ENCODE measurements at places on chromosomes 2 and 18. TPM values are rescaled to one million over a fixed set of nuclear protein-coding genes. Genes with fewer than 3 reads are reported as not detected.

CTNNA2 gene
- total RNA-seq, result not detected

DNA sequence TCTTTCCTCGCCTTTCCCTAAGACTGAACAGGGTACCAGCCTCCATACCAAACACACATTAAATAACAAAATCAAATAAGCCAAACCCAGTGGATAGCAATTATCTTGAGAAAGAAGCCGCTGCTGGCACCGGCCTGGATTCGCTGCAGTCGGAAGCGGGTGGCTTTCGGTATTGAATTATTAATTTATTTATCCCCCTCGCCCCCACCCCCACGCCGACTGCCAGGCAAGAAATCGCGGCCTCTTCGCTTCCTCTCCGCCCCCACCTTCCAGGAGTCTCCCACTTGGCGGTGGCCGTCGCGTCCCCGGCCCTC is 370 bp upstream of the ZNF804A start:
- DNase-seq, result no peak

DNA sequence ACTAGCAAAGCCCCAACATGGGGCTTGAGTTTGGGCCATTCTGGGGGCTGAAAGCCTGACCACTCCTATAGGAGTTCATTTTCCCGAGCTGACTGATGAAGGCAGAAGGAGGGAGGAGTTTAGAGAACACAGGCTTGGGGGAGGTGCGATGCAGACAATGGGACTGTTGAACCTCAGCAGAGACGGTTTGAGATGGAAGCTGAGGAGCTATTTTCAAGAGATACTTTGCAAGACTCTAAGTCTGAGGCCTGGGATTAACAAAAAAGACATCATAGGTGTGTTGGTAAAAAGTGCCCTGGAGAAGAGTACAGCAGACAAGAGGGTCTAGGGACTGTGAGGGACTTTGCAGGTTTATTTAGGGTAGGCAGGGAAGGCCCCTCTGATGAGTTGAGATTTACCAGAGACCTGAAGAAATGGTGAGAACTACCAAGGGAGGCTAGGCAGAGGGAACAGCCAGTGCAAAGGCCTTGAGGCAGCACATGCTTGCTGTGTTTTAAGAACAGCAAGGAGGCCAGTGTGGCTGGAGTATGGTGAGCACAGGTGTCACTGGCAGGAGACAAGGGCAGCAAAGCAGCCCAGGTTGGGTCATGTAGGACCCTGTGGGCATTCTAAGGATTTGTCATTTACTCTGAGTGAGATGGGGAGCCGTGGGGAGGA is 31.6 kb downstream of the PCBP1 start:
- no peak for DNase-seq

GRCh38 chr2:224136396-224136795 is 97.3 kb upstream of the SERPINE2 start:
- no peak for DNase-seq

NOSTRIN gene
- 0.35 TPM for total RNA-seq

ITSN2 gene
- total RNA-seq, result 16.9 TPM

DNA sequence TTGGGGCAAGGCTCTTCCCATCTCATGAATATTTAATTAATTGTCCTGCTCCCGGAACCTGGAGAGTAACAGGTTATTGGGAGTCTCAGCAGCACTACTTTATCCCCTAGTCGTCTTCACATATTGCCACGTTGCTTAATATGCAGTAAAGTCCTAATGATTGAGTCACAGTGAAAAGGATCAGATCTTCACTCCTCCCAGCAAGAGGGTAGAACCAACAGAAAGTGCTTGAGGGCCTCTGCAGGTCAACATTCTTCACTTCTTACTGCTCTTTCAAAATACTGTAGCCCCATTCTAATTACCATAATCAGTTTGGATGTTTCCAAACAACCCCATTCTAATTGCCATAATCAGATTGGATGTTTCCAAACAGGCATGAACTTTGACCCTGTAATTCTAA is 801.0 kb downstream of the LRRTM4 start:
- no peak for DNase-seq

DNA sequence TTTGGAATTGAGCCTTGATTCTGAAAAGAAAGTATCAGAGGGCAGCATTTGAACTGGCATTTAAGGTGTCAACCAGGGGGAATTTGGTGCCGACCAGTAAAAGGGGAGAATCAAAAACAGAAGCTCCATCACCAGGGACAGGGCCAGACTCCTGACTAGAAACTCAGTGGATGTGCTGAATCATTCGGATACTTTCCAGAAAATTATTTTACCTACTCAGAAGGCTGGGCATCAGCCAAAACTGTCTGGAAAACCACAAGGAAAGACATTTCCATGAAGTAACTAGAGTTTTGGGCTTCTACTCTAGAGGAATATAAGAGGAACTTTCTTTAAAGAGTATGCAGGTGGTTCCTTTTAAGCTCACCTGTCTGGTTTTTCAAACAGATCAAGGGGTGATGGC is 756.6 kb downstream of the RNF144A start:
- DNase-seq, result peak; percentile 43

DNA sequence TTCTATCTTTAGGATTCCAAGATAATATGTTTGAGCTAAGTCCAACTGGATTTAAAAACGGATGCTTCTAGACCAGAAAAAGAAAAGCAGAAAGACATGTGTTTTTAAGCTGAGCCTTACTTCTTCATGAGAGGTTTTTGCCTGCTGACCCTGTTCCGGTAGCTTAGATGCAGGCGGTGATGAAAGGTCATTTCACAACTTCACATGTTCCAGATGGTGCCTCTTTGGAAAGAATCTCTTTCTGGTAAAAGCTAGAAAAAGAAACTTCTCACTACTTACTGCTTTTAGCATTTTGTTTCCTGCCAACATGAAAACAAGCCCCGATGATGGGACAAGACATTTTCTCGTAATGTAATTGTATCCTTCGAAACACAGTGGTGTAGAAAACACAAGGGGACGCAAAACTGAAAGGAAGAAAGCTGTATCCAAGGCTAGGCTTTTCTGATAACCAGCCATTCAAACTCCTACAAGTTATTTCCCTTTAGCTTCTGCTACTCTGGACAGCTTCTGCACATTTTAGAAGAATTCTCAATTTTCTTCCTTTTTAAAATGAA is 407.3 kb upstream of the LYPD1 start:
- no peak for DNase-seq

- no peak for DNase-seq
Measured at GRCh38 chr2:72956936-72957335, 39.6 kb downstream of the EMX1 start.

DNA sequence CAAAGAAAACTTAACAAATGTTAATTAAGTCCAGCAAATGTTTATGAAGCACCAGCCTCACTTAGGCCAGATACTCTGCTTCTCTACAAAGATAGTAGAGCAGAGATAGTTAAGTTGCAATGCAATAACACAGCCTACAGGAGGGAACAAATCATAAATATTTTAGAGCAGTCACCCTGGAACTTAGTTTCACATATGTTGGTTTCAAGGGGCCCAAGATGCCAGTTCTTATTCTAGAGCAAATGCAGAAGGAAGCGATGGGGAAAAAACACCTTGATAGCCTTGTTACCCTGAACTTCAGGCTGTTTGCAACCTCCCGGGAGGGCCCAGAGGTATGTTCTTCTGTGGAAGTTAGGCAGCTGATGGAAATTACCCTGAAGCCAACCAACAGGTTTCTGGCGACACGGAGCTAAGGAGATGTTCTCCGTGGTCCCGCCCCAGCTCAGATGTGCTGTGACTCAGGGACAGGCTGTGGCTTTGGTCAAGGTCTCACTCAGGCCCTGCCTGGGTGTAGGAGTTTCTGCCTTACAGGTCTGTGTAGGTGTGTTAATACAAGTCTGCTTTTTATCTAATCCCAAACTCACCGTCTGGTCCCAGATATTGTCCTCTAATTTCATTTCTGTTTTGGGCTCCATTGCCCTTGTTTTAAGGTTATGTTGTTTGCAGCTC is 3.8 kb downstream of the CTIF start:
- DNase-seq, result no peak

DNA sequence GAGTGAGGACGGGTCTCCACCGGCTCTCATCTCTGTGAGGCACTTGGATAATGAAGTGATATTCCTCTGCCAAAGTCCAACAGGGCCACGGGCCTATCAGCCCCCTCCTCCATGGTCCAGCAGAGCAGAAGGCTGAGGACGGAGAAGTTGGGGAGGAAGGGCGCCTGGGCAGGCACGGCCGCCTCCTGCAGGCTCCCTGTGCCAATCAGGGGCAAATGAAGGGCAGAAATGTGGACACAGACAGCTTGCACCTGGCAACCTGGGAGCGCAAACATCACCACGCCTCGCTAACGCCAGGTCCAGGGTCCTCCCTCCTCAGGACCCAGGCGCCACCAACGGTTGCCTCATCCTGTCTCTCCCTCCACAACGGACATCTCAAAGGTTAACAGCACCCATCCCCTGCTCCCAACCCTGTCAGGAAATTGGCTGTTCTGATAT is 24.3 kb downstream of the SMAD7 start:
- no peak for DNase-seq

SERPINB10 gene
- not detected for total RNA-seq

- no peak for DNase-seq
Measured at GRCh38 chr2:112047537-112048235, 7.4 kb upstream of the TMEM87B start.

DNA sequence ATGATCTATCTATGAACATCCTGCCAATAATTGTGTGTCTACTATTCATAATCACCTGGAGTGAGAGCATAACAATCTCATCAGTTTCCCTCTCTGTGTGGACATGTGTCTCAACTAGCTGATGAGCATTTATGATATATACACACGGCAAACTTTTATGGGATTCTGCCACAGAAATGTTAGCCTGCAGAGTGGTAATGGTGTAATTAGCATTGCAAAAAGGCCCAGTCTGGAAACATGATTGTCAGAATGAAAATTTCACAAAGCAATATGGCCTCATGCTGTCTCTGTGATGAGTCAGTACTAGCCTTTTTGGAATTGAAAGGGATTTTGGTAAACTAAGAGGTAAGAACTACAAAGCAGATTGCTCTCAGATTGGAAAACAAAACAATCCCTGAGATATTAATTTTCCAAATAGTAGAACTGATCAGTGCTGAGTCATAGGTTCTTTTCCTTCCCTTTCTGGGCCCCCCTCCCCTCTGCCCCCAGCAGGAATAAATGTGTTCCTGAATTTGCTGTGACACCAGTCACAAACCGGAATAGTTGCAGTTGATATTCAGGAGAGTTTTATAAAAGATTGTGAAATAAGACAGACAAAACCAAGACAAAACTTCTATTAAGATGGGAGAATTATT is 189.2 kb downstream of the OSR1 start:
- DNase-seq, result no peak

- DNase-seq, result no peak
Measured at GRCh38 chr2:105357122-105357521, 19.8 kb downstream of the C2orf49 start.

GRCh38 chr2:240930096-240930630 is 24.0 kb downstream of the CROCC2 start:
- no peak for DNase-seq

DNA sequence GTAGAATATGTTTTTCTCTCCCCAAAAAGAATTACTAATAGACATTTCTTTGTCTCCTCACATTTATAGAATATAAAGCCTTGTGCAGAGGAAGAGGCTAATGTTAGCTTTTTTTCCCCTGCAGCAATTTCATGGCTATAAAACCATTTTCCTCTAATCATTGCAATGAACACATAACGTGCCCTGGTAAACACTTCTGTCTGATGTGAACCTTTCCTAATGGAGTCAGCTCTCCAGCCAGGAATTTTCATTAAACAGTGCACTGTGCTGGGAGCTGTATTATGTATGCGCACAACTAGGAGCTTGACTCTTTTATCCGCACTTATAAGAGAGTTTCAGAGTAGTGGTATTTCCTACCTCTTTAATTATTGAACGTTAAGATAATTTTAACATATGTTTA is 63.9 kb upstream of the SPATS2L start:
- no peak for DNase-seq

ARHGEF33 gene
- total RNA-seq, result not detected

KCNS3 gene
- total RNA-seq, result 5.2 TPM

GRCh38 chr2:240212425-240213225 is 72.2 kb upstream of the OTOS start:
- no peak for DNase-seq

AQP4 gene
- not detected for total RNA-seq
